ENCODE measurements at places on chromosomes 1 and 21.

DNA sequence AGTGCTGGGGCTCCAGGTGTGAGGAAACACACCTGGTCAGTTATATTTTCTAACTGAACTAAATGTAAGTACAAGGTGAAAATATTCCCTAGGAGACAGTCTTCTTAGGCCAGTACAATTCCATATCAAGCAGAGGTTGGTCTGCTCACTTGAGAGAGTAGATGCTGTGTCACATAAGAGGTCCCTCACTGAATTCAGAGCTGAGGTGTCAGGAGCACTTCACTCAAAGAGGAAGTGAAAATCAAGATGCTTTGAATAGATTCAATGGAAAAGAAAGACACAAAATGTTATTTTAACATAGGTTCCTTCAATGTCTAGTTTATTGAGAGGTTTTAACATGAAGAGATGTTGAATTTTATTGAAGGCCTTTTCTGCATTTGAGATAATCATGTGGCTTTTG is 4.3 kb upstream of the FCRL3 start:
- DNase-seq: no peak

- no peak for DNase-seq
Observed at GRCh38 chr1:110722807-110723206, 48.1 kb upstream of the KCNA3 start.

DNA sequence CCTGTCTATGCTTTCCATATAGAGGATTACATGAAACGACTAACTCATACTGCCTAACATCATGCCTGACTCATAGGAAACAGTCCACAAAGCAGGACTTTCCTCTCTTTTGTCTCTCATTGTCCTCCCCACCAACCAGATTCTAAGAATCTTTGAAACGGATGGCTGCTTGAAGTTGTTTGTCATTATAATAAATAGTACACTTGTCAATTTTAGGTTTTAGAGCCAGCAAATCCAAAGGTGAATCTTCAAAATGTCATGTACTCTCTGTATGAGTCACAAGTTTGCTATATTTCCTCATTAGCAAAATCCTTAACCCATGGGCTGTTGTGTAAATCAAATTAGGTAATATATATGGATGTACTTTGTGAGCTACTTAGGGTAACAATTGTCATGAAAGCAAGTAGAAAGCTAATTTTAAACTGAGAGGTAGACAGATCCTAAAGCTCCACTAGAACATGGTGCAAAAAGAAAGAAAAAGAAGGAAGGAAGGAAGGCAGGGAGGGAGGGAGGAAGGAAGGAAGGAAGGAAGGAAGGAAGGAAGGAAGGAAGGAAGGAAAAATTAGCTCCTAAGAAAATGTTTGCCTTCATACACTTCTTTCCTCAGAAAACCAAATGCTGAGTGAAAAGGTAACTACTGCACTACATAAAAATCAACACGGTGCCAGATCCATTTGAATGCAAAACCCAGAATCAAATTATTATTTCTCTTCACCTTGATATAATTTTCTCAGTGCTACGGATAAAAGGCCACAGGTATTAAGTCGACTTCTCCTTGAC is 129.5 kb upstream of the PRMT6 start:
- DNase-seq: no peak

GRCh38 chr1:24325587-24326449 is 6.7 kb downstream of the GRHL3 start:
- no peak for DNase-seq

DNA sequence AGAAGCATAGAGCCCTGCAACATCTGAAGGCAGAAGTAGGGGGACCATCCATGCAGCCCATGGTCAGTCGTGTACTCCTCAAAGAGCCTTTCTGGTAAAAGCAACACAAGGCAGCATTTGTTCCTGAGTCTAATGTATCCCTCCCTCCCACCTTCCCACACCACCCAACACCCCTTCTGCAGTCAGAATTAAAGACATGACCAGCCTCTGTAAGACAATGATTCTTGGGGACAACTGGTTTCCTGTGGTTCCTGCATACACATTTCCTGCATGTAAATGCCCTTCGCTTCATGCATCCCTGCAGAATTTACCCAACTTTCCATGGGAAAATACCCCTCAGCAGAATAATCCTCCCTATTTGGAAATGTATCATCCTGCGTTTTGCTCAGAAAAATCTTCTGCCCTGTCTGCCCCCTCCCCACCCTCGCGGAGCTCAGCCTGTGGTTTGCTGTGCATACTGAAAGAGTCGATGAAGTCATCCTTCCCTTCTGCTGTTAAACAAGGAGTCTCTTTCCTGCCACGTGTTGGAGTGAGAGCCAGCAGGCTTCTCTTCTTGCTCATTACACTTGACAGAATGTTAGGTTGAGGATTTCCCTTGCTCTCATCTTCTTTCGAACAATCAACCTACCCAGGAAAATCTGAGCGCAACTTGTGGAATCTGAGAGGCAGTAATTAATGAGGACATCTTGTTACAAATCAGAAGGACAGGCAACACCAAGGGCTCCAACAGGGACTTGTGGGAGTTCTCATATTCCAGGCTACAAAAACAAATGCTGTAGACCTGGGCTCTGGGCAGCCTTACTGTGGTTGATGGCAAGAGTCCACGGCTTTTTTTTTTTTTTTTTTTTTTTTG is 4.7 kb downstream of the TNN start:
- peak; percentile 27 for DNase-seq

DNA sequence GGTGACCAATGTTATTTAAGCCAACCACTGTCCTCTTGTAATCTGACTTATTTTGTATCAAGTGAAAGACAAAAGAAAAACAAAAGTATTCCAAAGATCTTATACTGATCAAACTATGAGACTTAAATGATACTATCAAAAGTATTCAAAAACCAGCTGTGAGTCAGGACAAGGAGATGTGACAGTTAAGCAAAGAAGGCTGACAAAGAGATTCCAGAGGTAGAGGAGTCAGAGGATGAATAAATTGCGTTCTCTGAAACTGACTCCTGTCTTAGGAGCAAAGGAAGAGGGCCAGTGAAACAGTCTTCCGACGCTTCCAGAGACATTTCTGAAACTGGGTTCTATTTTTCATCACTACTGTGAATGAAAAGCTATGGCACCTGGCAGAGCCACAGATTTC is 20.9 kb downstream of the TMEM50B start:
- no peak for DNase-seq
